Activated B cell treated with CpG ODN at 0.5 μM for 24 hours (primary cell): ENCODE measurements at places on chromosomes 7 and 10.

GRCh38 chr7:132028144-132028920 is 471.9 kb upstream of the PODXL start:
- DNase-seq, result no peak

DNA sequence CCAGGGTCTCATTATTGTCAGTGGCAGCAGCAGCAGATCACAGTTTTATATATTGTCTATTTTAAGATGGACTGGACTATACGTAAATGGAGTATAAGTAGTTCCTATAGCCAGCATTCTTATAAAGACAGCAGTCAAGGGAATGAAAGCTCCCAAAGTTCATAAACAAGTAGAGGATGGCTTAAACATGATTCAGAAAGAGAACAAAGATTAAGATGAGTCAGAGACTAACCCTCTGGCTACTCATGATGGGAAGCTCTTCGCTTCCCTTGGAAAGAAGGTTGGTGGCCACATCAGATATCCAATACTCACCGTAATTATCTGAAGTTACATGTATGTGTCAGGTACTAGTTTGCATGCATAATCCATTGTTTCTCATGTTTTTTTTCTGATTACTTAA is 277.0 kb downstream of the INHBA start:
- no peak for DNase-seq

- DNase-seq, result no peak
Measured at GRCh38 chr10:132044803-132045202, 20.9 kb upstream of the JAKMIP3 start.

DNA sequence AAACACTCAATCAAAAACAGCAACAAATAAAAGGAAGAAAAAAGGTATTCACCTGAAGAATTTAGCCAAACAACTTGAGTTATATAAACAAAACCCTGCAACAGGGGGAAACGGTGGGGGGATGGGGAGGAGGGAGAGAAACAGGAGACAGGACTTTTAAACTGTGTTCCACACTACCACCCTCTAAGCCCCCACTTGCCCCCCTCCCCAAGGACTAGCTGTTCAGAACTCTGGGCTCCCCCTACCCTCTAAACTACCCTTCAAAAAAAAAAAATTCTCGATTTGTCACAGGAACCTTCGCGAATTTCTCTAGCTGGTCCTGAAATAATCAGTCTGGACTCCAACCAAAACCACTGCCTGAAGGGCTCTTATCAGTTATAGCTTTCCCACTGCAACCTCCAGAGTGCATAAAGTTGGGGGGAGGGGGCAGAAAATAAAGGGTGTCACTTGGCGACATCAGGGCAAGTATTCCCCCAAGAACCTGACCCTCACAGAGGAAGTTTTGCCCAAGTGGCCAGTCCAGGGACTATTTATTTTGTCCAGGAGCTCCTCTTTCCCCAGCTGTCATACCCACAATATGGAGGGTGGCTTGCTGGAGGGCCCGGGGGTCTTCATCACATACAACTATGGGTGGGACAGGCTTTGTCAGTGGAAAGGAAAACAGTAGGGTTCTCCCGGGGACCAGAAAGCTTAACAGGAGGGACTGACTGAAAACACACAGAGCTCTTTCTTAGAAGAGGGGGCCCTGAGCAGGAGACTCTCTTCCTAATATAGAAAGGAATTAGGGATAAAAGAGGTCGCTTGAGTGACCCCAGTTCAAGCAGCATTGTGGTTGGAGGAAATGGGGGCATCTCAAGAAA is 1.3 kb downstream of the UBE2H start:
- no peak for DNase-seq

GRCh38 chr7:37552030-37552429 is 103.4 kb upstream of the ELMO1 start:
- DNase-seq, result no peak

DNA sequence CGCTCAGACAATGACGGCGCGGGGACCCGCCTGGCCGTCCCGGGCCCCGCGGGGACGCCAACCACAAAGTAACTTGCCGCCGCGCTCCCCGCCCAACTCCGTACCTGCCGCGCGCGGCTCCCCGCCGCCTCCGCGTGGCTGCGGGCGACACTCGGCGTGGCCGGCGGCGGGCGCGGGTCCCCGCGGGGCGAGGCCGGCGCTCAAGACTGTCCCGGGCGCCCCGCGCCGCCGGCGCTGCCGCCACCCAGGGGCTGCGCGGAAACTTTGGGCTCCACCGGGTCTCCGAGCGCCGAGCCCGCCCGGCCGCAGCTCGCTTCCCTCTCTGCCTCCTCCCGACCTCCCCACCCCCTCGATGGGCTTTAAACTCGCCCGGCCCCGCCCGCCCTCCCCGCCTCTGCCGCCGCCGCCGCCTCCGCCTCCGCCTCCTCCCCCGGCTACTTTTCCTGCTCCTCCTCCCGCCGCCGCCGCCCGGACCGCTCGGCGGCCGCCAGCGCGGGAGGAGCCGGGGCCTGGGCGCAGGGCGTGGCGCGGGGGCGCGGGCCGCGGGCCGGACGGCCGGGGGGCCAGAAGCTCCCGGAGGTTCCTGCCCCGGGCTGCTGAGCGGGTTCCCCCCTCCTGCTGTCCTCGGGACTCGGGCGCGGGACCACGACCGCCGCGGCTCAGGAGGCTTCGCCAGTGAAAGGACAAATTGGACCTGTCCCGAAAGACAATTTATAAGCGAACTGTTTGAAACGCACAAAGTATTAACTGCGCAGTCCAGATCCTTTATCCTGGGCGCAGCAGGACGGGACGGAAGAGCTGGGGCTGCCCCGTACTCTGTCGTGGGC is 10.6 kb upstream of the GRB10 start:
- DNase-seq, result no peak

DNA sequence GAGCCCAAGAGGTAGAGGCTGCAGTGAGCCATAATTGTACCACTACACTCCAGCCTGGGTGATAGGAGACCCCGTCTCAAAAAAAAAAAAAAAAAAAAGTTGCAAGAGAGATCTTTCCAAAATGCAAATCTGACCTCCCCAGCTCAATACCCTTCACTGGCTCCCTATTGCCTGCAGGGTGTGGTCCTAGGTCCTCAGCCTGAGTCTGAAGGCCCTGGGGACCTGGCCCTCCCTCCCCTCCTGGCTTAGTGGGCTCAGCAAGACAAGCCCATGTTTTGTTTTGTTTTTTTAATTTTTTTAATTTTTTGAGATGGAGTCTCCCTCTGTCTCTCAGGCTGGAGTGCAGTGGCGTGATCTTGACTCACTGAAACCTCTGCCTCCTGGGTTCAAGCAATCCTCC is 20.6 kb downstream of the SRRM3 start:
- no peak for DNase-seq

DNA sequence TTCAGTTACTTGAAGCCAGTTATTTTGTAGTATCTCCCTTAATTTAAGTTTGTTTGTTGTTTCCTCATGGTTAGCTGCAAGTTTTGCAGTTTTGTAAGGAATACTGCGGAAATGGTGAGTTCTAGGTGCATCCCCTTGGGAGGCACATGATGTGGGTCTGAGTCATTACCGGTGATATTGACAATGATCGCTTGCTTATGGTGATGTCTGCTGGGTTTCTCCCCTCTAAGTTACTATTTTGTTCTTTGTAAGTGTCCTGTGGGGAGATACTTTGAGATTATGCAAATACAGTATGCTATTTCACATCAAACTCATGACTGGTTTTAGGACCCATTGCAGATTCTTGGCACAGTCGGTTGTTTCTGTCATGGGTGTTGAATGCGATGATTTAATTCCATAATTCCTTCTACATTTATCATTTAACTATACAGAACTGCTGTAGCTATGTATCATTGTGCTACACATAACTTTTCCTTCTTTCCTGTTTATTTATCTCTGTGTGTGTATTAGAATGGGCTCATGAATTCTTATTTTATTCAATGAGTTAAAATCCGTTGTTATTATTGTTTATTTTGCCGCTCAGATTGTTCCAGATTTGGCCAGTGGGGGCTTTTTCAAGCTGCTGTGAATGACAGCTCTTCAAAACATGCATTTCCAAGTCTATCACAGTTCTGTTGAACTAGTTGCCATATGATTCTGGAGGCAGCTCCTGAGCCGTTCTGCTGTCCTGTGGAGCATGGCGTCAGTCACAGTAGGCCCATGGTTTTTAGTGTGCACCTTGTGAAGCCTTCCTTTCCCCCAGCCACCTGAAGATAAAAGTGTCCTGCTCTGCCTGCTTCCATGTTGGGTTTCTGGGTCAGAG is 18.4 kb downstream of the TSPAN14 start:
- DNase-seq, result no peak

- no peak for DNase-seq
Measured at GRCh38 chr10:11113156-11113555, 95.5 kb downstream of the CELF2 start.
